ENCODE measurements at places on chromosomes 11 and 22.

- DNase-seq: no peak
Observed at GRCh38 chr11:69442807-69443137, 38.7 kb upstream of the LINC01488 start.

DNA sequence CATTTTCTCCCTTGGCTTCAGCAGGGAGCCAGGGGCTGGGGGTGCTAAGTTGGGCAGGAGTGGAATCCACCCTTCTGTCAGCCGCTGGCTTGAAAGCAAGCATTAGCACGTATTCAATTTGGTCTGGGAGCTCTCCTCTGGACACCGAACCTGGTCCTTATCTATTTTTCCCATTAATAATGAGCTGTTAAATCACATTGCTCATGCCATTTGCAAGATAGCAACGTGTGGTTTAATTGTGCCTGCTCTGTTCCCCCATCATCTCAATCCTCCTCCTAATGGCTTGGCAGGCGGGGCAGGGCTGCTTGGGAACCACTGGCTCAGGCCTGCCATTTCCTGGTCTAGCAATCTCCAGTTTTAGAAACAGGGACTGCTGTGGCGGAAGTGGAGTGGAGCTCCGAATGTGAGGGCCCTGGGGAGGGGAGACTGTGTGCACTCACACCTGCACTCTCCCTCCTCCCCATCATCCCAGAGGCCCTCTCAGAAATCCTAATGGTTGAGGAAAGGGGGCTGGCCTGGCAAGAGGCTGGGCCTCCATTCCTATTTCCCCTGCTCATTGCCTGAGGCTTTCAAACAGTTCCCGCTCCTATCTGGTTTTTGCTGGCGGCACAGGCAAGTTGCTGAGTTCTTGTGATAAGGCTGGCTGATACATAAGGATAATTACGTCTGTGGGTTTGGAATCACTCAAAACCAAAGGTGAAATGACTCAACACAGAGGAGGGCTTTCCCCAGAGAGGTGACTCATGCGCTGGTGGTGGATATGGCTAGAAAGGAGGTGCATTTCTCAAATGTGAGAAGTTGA is 201.2 kb upstream of the E2F8 start:
- DNase-seq: peak; percentile 3

GRCh38 chr22:22408731-22409696 is 99.5 kb downstream of the ZNF280B start:
- no peak for DNase-seq

- no peak for DNase-seq
Observed at GRCh38 chr11:69653406-69653960, 12.5 kb downstream of the CCND1 start.

GRCh38 chr11:120517390-120517761 is 5.8 kb downstream of the GRIK4 start:
- DNase-seq: no peak

- no peak for DNase-seq
Observed at GRCh38 chr11:43408277-43408676, 49.6 kb downstream of the TTC17 start.

DNA sequence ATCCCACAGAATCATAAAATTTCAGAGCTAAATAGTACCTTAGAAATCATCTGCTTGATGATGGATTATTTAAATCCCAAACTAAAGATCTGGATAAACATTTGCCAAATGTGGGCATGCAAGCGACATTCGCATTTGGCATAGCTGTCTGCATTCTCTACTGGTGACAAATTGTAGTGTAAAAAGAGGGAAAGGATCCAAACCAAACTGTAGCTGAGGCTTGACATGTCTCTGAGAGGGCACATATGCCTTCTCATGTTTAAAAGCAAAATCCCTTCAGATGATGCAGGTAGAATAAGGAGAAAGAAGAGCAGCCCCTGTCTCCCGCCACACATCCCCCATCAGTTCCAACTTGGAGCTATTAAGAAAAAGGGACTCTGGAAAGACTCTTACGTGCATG is 257.5 kb upstream of the MTNR1B start:
- no peak for DNase-seq

DNA sequence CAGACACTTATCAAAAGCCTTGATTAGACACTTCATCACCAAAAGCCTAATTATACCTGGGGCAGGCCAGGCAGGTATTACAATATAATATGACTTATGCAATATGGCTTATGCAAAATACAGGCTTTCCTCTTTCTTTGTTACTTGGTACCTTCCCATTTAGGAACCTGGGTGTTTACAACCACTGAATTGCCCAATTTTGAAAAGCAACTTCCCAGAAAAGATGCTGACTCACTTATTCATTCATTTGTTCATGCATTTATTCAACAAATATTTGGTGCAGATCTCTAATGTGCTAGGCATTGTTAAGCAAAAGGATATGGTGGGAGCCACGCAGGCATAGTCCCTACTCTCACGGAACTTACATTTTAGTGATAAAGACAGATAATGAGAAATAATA is 13.6 kb upstream of the JAML start:
- no peak for DNase-seq

DNA sequence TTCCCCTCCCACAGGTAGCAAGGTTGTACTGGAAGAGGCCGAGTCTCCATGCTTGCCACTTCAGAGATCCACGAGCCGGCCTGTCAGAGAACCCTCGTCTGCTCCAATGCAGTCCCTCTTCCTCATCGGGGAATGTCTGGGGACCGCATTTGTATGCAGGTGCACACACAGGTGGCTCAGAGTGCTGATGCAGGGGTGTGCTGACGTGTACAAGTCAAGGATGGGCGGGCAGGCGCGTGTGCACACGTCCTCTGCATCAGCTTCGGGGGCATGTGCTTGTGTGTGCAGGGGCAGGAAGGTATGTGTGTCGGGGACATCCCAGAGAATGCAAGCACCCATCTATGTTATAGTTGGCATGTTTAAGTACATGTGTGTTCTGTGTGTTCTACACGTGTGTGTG is 49.4 kb downstream of the ELFN2 start:
- no peak for DNase-seq

- no peak for DNase-seq
Observed at GRCh38 chr22:45845076-45845487, 131.9 kb downstream of the WNT7B start.

GRCh38 chr11:19524171-19524671 is 188.4 kb upstream of the NAV2 start:
- no peak for DNase-seq

GRCh38 chr11:11605821-11606450 is 15.9 kb downstream of the GALNT18 start:
- no peak for DNase-seq

DNA sequence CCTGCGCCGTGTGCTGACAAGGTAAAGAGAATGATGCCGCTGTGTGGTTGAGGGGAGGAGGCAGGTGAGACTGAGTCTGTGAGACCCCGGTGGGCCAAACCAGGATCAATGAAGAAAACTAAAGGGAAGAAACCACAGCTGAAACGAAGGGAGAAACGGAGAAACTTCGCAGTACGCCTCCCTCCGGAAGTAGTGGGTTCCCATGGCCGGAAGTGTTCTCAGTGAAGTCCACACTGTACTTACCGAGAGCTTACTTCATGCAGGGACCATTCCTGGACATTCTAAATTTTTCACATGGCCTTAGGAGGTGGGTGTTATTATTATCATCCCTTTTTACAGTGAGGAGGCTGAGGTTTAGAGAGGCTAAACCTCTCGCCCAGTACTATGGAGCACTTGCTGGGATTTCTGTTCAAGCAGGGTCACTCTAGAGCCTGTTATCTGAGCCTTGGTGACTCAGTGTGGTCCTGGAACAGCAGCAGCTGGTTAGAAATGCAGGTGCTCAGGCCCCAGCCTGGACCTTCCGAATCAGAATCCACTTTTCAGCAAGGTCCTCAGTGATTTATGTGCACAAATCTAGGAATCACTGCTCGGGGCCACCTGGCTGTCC is 17.9 kb downstream of the CD5 start:
- DNase-seq: no peak

GRCh38 chr11:92276773-92277172 is 52.2 kb downstream of the FAT3 start:
- DNase-seq: no peak

- no peak for DNase-seq
Observed at GRCh38 chr11:86459682-86460460, 85.2 kb downstream of the CCDC81 start.

DNA sequence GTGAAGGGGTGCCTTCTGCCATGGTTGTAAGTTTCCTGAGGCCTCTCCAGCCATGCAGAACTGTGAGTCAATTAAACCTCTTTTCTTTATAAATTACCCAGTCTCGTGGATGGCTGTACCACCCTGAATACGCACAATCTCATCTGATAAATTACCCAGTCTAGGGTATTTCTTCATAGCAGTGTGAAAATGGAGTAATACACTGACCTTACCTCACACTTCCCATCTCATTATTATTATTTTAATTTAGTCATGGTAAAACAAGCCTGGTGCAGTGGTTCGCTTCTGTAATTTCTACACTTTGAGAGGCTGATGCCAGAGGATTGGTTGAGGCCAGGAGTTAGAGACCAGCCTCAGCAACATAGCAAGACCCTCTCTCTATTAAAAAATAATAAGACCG is 30.5 kb upstream of the CYB5R3 start:
- no peak for DNase-seq

DNA sequence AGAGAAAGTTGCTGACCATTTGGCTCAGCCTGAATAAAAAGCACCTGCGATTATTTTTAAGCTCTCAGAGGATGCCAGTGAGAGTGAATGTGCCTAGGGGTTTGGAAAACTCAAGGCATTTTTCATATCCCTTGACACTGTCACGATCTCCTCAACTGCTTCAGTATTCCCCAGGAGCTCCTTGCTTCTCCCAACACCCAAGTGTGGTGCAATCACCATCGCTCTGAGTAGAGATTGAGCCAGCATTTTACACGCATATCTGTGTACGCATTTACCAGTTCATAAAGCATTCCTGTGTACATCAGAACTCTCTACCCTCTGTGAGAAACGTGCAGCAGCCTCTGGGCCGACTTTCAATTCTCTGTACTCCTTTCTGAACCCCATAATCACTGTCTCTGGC is 1.3 kb downstream of the SRRD start:
- no peak for DNase-seq

GRCh38 chr22:33022231-33022630 is 36.0 kb downstream of the SYN3 start:
- DNase-seq: no peak

- no peak for DNase-seq
Observed at GRCh38 chr22:43343670-43344519, 723 bp upstream of the SCUBE1 start.

- DNase-seq: no peak
Observed at GRCh38 chr11:32913445-32913844, 20.8 kb downstream of the QSER1 start.

DNA sequence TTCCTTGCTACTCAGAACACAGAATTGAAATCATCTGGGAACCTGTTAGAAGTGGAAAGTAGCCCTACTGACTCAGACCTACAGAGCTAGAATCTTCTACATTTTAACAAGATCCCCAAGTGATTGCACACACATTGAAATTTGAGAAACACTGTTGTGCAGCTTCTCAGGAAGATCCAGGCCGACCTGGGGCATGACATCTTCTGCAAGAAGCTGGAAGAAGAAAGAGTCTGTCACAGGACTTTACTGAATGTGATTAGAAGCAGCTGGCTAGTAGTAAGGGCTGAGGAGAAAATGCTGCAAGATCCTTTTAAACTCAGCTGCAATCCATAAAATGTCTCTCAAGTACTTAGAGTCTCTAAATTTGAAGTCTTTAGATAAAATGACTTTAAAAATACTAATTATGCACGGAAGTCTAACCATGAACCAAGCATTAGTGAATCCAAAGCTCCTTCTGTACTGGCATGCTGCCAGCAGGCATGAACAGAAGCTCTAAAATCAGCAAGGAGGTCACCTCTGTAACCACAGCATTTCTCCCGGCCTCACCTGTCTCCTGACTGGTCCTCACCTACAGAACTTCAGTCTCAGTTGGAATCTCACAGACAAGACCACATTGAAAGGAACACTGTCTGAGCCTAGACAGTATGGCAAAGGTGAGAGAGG is 85.0 kb downstream of the SERGEF start:
- DNase-seq: no peak

DNA sequence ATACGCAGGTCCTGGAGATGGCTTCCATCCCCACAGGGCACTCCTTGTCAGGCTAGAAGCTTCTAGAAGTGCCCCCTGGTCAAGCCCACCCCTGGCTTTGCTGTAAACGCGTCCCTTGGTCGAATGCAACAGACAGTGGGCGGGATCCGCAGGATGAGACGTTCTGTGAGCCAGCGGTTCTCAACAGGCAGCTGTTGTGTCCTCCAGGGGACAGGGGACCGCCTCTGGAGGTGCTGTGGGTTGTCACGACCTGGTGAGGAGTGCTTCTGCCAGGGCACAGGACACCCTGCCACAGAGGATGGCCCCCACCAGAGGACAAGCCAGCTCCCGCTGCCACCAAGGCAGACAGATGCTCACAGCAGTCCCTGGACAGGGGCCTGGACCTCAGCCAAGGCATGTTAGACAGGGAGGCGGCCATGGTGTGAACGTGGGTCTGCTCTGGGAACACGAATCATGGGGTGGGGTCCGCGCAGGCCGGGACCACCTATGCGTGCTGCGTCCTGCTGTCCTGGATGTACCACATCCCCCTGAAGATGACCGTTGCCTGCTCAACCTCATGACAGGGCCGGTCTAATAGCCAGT is 11.7 kb downstream of the CRELD2 start:
- DNase-seq: no peak

GRCh38 chr22:24758164-24758799 is 16.2 kb downstream of the PIWIL3 start:
- DNase-seq: peak; percentile 81

- no peak for DNase-seq
Observed at GRCh38 chr11:48270621-48271020, 7.0 kb downstream of the OR4X1 start.

- peak; percentile 25 for DNase-seq
Observed at GRCh38 chr11:33542921-33543320, 157.7 kb downstream of the C11orf91 start.

DNA sequence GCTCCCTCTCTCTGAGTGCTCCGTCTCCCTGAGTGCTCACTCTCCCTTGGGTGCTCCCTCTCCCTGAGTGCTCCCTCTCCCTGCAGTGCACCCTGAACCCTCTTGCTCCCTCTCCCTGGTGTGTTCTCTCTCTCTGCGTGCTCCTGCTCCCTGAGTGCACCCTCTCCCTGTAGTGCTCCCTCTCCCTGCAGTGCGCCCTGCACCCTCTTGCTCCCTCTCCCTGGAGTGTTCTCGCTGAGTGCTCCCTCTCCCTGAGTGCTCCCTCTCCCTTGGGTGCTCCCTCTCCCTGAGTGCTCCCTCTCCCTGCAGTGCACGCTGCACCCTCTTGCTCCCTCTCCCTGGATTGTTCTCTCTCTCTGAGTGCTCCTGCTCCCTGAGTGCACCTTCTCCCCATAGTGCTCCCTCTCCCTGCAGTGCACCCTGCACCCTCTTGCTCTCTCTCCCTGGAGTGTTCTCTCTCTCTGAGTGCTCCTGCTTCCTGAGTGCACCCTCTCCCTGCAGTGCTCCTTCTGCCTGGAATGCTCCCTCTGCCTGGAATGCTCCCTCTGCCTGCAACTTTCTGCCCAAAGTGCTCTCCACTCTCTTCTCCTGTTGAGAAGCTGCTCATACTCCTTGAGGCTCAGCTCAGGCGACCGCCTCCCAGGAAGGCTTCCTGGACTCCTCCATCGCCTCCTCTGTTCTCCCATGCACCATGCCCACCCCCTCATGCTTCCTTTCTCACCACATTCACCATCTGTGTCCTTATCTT is 48.4 kb upstream of the WNT7B start:
- DNase-seq: no peak

GRCh38 chr11:114412946-114413345 is 12.5 kb downstream of the RBM7 start:
- no peak for DNase-seq
